Colonic mucosa (tissue), 4 donors: ENCODE measurements at places on chromosomes 1 and 21. TPM values are rescaled to one million over a fixed set of nuclear protein-coding genes. Genes with fewer than 3 reads are reported as not detected.

DNA sequence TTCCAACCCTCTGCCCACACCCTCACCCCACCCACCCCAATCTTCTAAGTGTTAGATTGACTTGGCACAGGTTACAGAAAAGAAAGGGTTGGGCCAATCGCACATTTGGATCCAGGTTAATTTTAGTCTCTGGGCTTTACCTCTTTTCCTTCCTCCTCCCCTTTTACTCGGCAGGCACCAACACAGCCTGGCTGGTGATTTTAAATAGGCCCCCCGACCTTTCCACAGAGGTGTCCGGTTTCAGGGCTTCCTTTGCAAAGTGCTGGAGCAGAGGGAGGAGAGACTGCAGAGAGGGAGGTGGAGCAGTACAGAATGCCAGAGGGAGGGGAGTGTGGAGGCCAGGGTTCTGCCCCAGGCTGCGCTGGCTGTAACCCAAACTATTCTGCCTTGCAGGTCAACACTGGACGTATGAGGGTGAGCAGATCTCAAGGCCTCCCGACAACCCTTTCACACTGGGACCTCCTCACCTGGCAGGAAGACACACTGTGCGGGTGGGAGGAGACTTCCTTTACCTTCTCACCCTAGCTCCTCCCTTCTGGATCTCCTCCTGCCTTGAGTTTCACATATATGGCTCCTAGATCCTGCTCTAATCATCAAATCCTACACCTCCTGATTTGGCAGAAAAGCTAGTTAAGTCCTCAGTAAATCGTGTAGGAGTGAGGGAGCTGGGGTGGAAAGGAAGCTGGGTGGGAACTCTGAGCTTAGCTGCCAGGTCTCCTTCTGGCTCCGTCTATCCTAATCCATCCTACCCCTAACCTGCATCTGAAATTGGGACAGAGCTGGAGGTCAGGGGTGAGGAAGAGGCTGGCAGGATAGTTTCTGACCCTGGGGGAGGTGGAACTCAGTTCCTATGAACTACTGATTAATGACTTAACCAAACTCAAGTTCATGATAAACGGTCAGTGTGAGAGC, 2.4 kb downstream of the CA14 start:
- H3K36me3 ChIP-seq = no peaks in the 10 kb centered on the region
- H3K27me3 ChIP-seq = peaks cover 4% of the 10 kb centered on the region
- H3K27ac ChIP-seq = peak overlapping the region; percentile 55

DNA sequence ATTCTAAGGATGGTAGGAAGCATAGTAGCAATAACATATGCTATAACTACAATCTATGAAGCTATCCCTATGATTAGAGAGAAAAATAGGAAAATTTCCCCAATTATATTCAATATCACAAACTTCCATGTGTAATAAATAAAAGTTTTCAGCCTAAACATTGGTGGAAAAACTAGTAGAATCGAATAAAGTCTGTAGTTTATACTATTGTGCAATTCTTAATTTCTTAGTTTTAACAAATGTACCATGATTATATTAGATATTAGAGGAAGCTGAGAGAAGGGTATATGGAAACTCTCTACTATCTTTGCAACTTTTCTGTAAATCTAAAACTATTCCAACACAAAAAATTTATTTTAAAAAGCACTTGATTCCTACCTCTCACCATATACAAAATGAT, 13.8 kb upstream of the GFI1 start:
- no peaks in the 10 kb centered on the region for H3K4me1 ChIP-seq
- no peaks in the 10 kb centered on the region for H3K36me3 ChIP-seq
- DNase-seq = no peak
- H3K4me3 ChIP-seq = no peak overlapping the region
- H3K27me3 ChIP-seq = no peaks in the 10 kb centered on the region

GRCh38 chr1:60359431-60359830, 285.9 kb upstream of the C1orf87 start:
- H3K27me3 ChIP-seq = no peaks in the 10 kb centered on the region
- no peaks in the 10 kb centered on the region for H3K4me1 ChIP-seq
- no peak overlapping the region for H3K4me3 ChIP-seq
- no peaks in the 10 kb centered on the region for H3K36me3 ChIP-seq
- DNase-seq = no peak

DNA sequence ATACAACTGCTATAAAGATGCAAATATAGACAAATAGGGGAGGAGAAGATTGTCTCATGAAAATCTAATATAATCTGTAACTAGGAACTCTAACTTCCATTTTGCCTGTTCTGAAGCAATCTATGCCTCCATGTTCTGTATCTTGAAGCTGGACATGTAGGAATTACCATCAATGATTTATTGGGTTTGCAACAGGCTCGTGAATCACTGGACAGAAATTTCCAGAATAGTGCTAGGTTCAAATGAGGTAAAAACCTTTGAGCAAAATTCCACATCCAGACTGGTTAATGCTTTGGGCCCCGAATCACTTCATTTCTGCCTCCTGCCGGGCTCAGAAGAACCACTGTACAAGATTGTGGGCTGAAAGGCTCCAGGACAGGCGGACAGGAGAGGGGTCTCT, 110.7 kb upstream of the CTTNBP2NL start:
- DNase-seq = no peak
- no peaks in the 10 kb centered on the region for H3K36me3 ChIP-seq
- H3K4me3 ChIP-seq = no peak overlapping the region
- H3K27me3 ChIP-seq = no peaks in the 10 kb centered on the region
- no peak overlapping the region for H3K27ac ChIP-seq

DNA sequence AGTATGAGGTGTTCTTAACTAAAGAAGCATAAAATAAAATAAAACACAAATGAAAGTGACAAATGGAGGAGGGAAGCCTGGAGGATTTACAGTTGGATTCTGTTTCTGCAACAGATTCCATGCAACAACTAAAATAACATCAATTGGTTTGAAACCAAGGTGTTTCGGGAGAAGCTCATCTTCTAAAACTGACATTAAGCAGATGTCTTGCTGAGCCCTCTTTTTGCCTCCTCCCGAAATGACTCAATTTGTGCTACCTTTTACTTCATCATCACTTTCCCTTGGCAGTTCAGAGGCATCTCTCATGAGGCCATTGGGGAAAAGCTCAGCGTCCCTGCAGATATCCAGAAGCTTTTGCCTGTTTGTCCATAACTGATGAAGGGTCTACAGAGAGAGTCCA, 121.6 kb upstream of the ADAR start:
- no peak overlapping the region for H3K27ac ChIP-seq
- H3K36me3 ChIP-seq = no peaks in the 10 kb centered on the region
- H3K4me1 ChIP-seq = no peaks in the 10 kb centered on the region
- H3K4me3 ChIP-seq = no peak overlapping the region
- DNase-seq = no peak
- H3K27me3 ChIP-seq = no peaks in the 10 kb centered on the region

- DNase-seq = no peak
- H3K4me3 ChIP-seq = peak overlapping the region; percentile 62
- no peaks in the 10 kb centered on the region for H3K4me1 ChIP-seq
- peak overlapping the region; percentile 73 for H3K27ac ChIP-seq
- H3K36me3 ChIP-seq = no peaks in the 10 kb centered on the region
Measured at GRCh38 chr1:150549496-150550221, 451 bp downstream of the ADAMTSL4 start.

- DNase-seq = no peak
- H3K4me1 ChIP-seq = no peaks in the 10 kb centered on the region
- H3K4me3 ChIP-seq = no peak overlapping the region
- no peak overlapping the region for H3K27ac ChIP-seq
Measured at GRCh38 chr1:22388671-22389450, 62.8 kb upstream of the ZBTB40 start.

- DNase-seq = no peak
- H3K36me3 ChIP-seq = no peaks in the 10 kb centered on the region
- peaks cover 4% of the 10 kb centered on the region for H3K4me1 ChIP-seq
Measured at GRCh38 chr1:41474490-41475271, 9.8 kb downstream of the EDN2 start.

DNA sequence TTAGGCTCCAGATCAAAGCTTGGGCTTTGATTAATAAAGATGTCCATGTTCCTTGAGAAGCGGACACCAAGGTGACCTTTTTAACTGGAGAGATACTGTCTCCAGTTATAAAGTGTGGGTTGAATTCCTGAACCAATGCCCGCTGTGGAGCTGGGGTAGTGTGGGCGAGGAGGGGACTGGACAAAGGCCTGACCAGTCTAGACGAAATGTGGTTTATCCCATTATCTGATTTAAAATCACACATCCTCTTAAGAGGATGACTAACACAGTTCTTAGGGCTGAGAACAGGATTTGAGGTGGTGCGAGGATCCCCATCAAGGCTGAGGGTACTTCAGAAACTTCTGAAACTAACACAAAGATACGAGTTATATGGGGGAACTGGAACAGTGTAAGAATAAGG, 84.5 kb upstream of the GCLM start:
- H3K27me3 ChIP-seq = no peaks in the 10 kb centered on the region
- H3K27ac ChIP-seq = no peak overlapping the region
- no peak for DNase-seq
- H3K4me1 ChIP-seq = no peaks in the 10 kb centered on the region
- no peaks in the 10 kb centered on the region for H3K36me3 ChIP-seq

DNA sequence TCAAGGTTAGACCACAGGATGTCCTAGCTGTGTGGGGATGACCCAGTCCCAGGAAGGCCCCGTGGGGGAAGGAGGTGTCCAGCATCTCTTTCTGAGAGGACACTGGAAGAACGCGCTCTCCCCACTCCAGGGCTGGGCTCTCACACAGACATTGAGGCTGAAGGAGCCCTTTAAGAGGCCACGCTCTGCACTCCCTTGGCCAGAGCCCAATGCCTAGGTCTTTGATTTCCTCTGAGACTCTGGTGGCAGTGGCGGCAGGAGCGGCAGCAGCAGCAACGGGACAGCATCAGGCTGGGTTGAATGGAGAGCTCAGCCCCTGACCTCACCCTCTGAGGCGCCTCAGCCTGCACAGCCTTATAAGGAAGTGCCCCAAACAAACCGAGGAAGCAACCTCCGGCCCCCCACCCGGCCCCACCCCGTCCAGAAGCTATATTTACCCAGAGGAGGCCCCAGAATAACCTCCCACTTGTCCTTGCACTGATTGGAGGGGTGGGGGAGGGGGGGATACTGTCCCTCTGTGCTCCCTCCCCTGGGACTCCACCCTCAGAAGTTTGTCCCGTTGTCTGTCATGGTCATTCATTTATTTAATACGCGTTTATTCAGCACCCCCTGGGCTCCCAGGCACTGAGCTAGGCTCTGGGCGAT, 12.3 kb downstream of the NES start:
- no peak overlapping the region for H3K4me3 ChIP-seq
- H3K27me3 ChIP-seq = no peaks in the 10 kb centered on the region

- H3K36me3 ChIP-seq = no peaks in the 10 kb centered on the region
- no peak for DNase-seq
- H3K27ac ChIP-seq = peak overlapping the region; percentile 46
- H3K4me1 ChIP-seq = peaks cover 37% of the 10 kb centered on the region
Measured at GRCh38 chr1:206713070-206713469, 28.4 kb downstream of the MAPKAPK2 start.

GRCh38 chr1:209353053-209353452, 230.5 kb upstream of the CAMK1G start:
- H3K36me3 ChIP-seq = no peaks in the 10 kb centered on the region
- no peak overlapping the region for H3K4me3 ChIP-seq
- DNase-seq = no peak
- H3K27ac ChIP-seq = no peak overlapping the region
- H3K27me3 ChIP-seq = no peaks in the 10 kb centered on the region

DNA sequence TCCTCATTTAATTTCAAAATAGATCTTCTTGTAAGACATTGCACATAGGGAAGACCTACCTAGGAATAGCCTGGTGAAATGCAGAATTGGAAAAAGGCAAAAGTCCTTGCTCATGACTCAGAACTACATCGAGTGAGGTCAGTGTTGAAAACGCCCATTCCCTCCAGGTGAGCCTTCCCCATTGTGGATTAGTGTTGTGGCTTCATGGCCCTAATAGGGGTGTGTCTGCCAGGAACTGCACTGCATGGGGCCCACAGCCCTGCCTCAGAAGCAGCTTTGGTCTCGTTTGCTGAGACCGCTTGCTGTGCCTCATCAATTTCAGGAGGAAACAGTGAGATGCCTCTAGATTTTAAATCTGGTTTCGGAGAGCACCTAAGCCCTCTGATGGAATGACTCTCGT, 17.0 kb downstream of the TFF3 start:
- no peak overlapping the region for H3K27ac ChIP-seq
- H3K36me3 ChIP-seq = no peaks in the 10 kb centered on the region
- no peaks in the 10 kb centered on the region for H3K27me3 ChIP-seq
- DNase-seq = no peak
- H3K4me1 ChIP-seq = no peaks in the 10 kb centered on the region
- H3K4me3 ChIP-seq = no peak overlapping the region

GRCh38 chr1:88787023-88787903, 103.2 kb downstream of the PKN2 start:
- H3K4me1 ChIP-seq = no peaks in the 10 kb centered on the region
- H3K27ac ChIP-seq = no peak overlapping the region
- no peaks in the 10 kb centered on the region for H3K27me3 ChIP-seq
- no peak for DNase-seq

DNA sequence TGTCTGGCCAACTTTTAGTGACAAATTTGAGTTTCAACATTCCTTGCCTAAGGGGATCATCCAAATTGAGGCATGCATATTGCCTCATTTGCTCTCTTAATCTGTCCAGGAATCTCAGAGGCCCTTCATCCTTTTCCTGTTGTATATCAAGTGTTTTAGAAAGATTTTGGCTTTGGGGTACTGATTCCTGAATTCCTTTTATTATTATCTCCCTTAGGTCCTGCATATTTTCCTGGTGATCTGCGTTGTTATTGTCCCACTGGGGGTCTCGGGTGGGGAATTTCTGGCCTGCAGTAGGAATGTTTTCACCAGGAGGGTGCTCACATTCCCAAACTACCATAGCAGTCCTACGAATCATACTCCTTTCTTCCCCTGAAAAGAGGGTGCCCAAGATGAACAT, 4.4 kb upstream of the AADACL3 start:
- DNase-seq = no peak
- no peak overlapping the region for H3K4me3 ChIP-seq
- H3K27ac ChIP-seq = no peak overlapping the region

- no peak for DNase-seq
- no peaks in the 10 kb centered on the region for H3K4me1 ChIP-seq
- no peak overlapping the region for H3K4me3 ChIP-seq
- H3K36me3 ChIP-seq = no peaks in the 10 kb centered on the region
- H3K27me3 ChIP-seq = no peaks in the 10 kb centered on the region
Measured at GRCh38 chr1:69109277-69109676, 458.4 kb upstream of the LRRC7 start.

- no peak overlapping the region for H3K27ac ChIP-seq
- H3K4me1 ChIP-seq = peaks cover 8% of the 10 kb centered on the region
- no peak for DNase-seq
- H3K36me3 ChIP-seq = no peaks in the 10 kb centered on the region
- H3K27me3 ChIP-seq = no peaks in the 10 kb centered on the region
Measured at GRCh38 chr1:9441451-9442133, 97.7 kb upstream of the SLC25A33 start.

DNA sequence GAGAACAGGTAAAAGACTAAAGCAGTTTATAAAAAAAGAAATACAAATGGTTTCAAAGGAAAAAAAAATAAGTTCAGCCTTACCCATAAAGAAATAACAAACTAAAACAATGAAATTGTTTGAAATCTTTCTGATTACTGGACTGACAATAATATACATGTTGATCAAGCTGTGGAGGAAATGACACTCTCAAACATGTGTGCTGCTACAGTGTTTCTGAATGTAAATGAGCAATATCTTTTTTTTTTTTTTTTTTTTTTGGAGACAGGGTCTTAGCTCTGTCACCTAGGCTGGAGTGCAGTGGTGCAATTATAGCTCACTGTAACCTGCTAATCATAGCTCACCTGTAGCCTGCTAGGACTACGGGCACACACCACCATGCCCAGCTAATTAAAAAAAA, 6.5 kb downstream of the EPS15 start:
- H3K4me1 ChIP-seq = peaks cover 10% of the 10 kb centered on the region
- H3K4me3 ChIP-seq = no peak overlapping the region
- DNase-seq = no peak
- H3K27ac ChIP-seq = no peak overlapping the region

The COL9A2 gene
- total RNA-seq = 4.0 TPM

The KCNJ15 gene
- 0.21 TPM for total RNA-seq

The SLC1A7 gene
- 1.1 TPM for total RNA-seq

The RAP1GAP gene
- 36.3 TPM for total RNA-seq

The SPRR1A gene
- total RNA-seq = not detected
